Stimulated activated CD8-positive, alpha-beta memory T cell treated with anti-CD3 and anti-CD28 coated beads, Interleukin-4, amount 100 ng/mL, for 4 hours (primary cell): ENCODE measurements at places on chromosomes 2 and 18.
A peak's percentile ranks its signal among the peaks of the same experiment; 100 is the strongest.

DNA sequence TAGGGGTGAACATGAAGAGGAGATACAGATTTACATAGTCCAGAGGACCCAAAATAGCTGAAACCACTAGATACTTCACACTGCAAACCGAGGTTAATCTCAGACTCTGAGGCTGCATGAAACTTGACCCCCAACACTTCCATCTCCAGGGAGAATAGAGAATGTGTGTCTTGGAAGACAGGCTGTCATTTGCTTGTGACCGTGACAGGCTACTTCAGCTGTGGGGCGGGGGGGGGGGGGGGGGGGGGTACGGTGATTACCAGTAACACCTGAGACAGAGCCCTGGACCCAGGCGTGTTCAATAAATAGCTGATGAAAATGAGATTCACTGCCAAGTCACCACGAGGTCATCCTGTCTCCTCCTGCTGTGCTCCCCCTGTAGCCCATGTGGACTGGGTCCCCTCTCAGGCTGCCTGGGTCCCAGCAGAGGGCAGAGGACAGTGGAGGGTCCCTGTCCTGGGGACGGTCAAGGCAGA, 5.7 kb upstream of the KLHL29 start:
- no peak for DNase-seq

DNA sequence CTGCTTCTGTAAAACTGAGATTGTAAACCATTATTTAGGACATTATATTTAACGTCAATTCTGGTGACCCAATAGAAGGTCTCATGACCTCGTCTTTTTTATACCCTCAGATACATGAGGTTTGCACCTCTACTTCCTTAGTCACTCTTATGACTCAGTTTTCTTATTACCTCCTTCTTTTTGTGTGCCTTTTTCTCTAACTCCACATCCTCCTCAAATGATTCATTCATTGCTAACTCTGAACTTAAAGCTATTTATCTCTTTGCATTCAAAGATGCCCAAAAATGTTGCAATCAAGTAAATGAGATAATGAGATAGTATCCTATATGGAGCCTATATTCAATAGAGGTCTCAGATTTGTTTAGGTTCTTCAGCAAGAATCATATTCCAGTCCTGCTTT, 121.0 kb upstream of the KYNU start:
- no peak for DNase-seq

DNA sequence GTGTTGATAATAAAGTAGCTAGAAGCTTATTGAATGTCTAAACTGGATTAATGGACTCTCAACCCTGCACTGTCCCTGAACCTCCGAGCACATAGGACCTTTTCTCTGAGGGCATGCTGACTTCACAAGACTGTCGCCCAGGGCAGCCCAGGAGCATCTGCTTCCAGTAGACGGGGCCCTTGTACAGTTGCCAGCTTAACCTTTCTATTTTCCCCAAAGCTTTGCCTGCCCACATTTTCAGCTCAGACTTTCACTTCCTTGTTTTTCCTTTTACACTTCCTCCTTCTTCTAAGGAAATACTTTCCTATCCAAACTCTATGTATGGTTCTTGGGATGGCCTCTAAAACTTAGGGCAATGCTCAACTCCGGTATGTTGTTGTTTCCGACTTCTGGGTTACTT, 1.3 kb downstream of the VWA3B start:
- DNase-seq = no peak

DNA sequence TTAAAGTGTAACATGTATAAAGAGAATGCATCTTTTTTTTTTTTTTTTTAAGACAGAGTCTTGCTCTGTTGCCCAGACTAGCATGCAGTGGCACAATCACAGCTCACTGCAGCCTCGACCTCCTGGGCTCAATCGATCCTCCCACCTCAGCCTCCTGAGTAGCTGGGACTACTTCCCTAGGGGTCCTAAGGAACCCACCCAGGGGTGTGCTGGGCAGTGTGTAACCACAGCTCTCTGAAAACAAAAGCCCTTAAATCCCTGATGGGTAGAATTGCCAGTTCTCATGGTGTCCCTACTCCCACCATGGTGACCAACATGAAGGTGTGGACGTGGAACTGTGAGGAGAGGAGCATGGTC, 105.6 kb upstream of the ST3GAL5 start:
- DNase-seq = no peak

- DNase-seq = no peak
These were observed 5.9 kb upstream of the FN1 start for GRCh38 chr2:215441560-215442400.

DNA sequence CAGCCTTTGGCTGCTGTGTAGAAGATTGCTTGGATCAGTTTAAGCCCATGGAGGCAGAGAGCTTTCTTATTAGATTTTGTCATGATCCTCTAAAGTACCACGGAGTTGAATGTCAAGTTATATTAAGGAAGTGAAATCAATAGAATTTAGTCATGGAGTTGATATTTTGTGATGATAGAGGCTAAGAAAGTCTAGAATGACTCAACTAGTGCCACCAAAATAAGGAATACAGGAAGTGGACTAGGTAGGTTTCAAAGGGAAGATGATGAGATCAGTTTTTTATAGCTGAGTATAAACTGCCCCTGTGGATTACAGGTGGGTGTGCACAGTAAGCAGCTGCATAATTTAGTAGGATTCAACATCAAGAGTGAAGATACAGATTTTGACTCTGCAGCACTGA, 25.2 kb downstream of the FBXO36 start:
- no peak for DNase-seq

DNA sequence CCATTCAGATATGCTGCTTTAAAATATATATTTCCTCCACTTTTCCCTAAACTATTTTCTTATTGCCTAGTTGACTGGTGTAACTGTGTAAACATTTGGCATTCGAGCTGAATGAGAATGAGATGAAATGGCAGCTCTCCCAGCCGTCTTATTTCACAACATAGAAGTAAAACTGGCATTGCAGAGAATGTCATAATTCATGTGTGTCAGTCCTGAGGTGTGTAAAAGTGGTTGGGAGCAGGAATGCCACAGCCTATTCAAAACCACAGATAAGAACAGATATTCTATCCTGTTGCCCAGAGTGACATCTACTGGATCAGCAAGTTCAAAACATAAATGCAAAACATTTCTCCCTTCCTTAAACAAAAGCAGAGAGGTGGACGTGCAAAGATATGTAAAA, 565.5 kb upstream of the CHAC2 start:
- no peak for DNase-seq

DNA sequence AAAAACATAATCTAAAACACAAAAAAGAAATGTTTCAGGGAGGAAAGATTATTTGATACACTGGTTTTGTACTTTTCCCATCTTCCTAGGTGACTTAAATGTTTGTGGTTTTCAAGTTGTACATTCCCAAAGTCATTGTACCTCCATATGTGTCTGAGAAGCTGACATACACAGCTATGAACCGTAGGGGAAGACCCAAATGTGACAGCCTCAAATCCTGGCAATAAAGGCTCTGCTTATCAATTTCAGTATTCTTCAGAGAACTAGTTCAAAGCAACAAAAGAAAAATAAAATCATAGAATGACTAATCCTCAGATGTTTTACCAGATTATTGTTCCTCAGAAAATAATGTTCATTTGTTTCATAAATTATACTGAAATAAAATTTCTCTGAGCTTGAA, 2.5 kb downstream of the DYNC2LI1 start:
- no peak for DNase-seq

DNA sequence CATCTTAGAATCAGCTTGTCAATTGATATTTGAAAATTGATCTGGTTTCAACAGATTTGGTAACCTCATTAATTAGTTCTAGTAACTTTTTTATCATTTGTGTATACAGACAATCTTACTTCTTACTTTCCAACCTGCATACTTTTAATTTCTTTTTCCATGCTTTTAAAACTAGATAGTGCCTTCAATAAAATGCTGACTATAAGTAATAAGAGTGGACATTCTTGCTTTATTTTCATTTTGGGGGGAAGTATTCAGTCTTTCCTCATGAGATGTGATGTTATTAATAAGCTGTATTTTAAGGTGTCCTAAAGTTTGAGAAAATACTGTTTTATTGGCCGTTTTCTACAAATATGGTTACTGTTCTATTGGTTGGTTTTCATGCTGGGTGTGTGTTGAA, 109.1 kb downstream of the KCNH7 start:
- DNase-seq = no peak

- DNase-seq = no peak
These were observed 454.0 kb downstream of the NBAS start for GRCh38 chr2:15107137-15107536.

DNA sequence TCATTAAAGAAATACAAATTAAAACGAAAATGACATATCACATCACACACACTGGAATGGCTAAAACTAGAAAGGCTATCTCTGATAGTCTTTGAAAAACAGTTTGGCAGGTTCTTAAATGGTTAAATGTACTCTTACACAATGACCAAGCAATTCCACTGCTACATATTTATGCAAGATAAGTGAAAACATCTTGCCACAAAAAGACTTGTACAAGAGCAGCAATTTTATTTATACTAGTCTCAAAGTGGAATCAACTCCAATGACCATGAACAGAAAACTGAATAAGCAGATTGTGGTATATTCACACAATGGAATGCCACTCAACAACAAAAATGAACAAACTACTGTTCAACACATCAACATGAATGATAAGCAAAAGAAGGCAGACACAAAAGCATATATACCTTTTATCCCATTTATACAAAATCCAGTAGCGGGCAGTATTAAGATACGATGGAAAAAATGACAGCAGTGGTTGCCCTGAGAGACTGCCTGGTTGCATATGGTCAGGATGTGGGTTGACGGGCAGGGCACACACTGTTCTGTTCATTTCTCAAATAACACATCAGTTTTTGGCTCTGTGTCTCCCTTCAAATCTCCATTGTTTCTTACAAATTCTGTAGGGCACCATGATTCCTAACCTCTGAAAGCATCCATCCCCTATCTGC, 25.4 kb downstream of the SP100 start:
- peak; percentile 30 for DNase-seq

DNA sequence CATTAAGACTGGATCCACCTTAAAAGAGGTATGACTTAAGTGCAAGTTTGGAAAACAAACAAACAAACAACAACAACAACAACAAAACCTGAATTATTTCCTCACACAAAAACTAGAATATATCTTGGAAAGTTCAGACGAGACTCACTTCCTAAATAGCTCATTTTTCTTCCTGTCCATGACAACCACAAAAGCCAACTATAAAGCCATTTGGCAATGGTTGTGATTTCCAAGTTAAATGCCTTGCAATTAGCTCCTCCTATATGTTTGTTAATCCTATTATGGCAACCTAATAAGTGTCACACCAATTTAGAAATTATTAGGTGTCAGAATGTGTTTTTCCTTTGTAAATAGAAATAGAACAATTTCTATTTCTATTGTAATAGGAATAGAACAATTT, 91.6 kb upstream of the ARL5A start:
- no peak for DNase-seq

DNA sequence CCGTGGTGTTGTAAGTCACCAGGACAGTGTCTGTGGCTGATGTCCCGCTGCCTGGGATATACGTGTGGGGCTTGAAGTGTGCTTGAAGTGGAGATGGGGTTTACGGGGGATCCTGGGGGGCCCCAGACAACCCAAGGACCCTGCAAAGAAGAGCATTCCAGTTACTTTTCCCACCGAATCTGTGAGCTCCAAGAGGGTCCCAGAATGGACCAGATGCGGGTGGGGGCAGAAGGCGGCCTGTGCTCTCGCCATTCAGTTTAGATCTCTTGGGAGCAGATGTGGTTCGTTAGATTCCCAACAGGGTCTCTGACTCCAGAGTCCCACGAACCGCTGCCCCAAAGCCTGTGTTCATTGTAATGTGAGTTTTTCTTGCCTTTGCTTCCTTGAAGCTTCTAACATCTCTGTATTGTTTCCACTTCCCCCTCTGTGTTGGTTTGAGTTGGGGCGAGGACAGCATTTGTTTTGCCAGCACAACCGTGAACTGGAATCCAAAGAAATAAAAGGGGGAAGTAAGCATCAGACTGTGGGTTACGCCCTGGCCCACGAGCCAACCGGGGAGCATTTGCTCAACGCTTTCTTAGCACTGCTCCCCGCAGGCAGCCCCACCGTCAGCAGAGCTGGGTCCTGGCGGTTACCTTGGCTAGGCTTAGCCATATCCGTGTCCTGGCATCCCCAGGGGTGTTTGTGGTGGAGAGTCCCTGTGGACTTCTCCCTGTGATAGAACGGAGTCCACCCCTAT, 92.1 kb downstream of the SH3BP4 start:
- no peak for DNase-seq

GRCh38 chr2:11379558-11379957, 35.1 kb upstream of the ROCK2 start:
- DNase-seq = no peak

- no peak for DNase-seq
These were observed 4.3 kb downstream of the DBI start for GRCh38 chr2:119371111-119371510.

- no peak for DNase-seq
These were observed 68.3 kb downstream of the FAM117B start for GRCh38 chr2:202703091-202703490.

DNA sequence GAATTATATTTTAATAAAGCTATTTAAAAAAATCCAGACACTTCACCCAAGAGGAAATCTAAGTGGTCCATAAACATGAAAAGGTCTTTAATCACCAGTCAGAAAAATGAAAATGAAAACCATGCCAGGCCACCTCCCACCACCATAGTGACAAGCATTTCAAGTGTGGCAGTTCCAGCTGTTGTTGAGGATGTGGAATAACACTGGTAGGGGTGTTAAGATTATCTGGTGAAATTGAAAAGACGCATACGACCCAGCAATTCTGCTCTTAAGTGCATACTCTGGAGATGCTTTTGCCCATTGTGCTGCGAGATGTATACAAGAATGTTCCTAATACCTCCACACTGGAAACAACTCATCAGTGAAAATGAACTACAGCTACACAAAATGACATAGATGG, 82.2 kb downstream of the MSH2 start:
- no peak for DNase-seq

DNA sequence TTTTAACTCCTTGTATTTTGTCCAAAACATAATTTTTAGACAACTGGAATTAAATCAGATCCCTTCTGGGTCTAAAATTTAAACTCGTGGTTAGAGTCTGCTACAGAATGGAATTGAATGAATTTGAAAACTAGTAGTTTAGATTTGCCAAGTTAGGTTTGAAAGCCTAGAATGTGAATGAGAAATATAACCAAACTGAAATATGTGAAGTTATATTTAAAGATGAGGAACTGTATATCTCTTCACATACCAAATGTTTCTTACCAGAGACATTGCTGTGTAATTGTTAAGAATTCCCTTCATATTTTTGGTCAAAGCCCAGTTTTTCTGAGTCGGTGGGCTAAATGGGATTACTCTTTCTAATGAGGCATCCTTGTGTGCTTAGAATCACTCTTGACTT, 74.2 kb downstream of the LPIN1 start:
- DNase-seq = no peak

DNA sequence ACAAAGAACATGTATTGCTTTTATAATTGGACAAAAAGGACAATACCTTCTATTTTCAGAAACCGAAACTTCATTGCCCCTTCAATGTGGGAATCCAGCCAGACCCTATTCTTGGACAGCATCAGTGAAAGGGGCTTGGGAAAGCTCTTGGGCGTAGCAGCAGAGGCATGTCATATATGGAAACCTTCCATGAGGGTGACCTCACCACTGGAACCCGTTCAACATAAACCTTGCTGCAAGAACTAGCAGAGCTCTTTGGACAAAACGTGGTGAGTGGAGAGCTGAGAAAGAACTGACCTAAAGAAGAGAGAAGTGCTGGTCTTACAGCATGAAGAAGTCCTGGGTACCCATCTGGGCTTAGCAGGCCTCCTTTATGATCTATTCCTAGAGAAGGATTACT, 22.7 kb upstream of the ACTG2 start:
- no peak for DNase-seq

GRCh38 chr18:32730620-32731091, 42.2 kb downstream of the KLHL14 start:
- no peak for DNase-seq

- no peak for DNase-seq
These were observed 77.6 kb downstream of the ASB1 start for GRCh38 chr2:238504181-238504931.

- no peak for DNase-seq
These were observed 9.3 kb downstream of the RMC1 start for GRCh38 chr18:23512641-23513040.
